Vagina (tissue), 2 donors: ENCODE measurements at places on chromosomes 1 and 21.

DNA sequence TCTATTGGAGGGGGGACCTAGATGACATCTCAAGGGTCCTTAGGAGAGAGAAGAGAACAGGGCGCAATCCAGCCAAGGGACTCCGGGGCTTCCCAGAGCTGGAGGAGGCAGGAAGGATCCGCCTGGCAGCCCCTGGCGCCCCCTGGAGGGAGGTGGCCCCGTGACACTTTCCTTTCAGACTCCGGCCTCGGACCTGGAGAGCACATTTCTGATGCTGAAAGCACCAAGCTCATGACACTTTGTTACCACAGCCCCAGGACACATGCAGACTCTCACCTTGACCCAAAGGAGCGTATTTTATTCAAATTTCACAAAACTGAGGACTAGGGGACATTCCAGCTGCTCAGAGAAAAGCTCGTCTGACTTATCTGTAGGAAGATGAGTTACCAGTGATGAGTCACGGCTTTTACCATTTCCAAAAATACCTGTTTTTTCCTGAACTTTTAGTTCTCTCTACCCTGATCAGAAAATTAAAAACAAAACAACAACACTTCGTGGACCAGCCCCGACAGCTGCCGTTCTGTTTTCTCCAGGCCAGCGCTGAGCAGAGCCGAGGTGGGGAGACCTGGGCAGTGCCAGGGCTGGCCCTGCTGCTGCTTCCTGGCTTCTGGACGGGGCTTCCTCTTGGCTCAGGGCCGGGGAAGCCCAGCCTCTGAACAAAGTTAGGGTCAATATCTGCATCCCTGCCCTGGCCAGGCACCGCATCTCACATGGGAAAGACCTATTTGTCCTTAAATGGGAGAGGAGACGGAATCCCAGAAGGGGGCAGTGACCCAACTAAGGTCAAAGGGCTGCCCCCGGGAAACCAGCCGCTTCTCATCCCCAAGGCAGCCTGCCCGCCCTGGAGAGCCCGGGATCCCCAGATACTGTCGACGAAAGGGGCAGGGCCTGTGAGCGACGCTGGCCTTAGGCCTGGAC lies 21.6 kb upstream of the POFUT2 start:
- DNase-seq = no peak

DNA sequence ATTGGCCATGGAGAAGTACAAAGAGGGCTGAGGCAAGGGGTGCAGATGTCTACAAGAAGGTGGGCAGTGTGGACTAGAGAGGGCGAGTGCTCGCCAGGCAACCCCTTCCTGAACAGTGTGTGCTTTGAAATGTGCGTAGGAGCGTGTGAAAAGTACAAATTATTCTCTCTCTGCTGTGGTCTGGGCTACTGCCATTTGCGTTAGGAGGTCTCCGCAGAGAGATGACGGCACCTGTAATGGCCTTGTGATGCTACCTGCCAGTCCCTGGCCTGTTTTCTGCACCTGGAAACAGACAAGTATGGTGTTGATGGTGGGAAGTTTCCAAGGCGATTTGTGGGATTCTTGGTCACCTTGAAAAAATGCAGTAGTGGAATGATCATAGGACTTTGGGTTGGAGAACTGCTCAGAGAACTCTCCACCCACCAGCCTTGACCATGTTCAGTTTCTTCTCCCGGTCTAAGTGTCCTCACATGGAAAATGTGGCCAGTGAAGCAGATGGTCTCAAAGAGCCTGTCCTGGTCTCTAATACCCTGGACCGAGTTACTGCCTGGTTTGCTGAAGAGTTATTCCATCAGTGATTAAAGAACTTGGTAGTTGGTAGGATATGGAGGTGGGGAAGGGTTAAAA lies 74.5 kb downstream of the MRPS6 start:
- DNase-seq = no peak

- DNase-seq = no peak
These were observed 6.5 kb downstream of the TDRKH start for GRCh38 chr1:151783796-151784195.

DNA sequence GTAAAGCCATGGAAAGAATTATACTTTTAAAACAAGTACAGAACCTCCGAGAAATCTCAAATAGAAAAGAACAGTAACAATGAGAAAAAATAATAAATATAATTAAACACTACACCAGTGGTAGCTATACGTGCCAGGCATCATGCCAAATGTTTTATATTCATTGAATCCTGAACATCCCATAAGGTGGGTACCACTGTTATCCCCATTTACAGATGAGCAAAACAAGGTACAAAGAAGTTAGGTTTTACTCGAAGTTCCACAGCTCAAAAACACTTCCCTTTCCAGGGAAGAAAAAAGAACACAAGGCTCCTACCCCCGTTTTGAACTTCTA lies 33.4 kb downstream of the JAK1 start:
- DNase-seq = no peak

DNA sequence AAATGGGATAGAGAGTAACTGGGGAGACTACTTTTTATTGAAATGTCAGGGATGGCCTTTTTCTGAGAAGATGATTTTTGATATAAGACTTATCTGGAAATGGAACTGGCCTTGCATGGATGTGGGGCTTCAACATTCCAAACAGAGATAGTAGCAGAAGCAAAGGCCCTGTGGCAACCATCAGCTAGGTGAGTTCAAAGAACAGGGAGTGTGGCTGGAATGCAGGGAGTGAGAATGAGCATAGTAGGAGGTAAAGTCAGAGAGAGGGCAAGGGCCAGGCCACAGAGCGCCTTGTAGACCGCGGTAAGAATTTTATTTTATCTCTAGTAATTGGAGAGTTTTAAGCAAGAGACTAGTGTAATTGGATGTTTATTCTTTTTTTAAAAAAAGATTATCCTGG lies 227.0 kb upstream of the B3GALT2 start:
- no peak for DNase-seq

- no peak for DNase-seq
These were observed 8.8 kb downstream of the NOL9 start for GRCh38 chr1:6545276-6546112.

DNA sequence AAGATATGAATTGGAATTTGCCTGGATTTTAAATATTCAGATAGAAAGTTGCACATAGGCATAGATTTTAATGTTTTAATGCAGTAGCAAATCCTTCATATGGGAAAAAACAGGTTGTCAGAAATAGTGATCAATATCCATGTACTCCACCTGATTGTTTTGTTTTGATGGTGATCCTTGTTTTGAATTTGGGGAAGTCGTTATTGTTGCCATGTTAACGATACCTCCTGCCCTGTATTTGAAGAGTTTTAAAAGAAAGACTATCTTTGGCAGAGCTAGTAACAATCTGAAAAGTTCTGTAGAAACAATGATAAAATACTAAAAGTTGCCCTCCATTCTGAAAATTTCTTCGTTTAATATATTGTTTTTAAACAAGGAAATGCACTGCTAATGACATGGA lies 1.1 kb downstream of the CEP350 start:
- DNase-seq = no peak

DNA sequence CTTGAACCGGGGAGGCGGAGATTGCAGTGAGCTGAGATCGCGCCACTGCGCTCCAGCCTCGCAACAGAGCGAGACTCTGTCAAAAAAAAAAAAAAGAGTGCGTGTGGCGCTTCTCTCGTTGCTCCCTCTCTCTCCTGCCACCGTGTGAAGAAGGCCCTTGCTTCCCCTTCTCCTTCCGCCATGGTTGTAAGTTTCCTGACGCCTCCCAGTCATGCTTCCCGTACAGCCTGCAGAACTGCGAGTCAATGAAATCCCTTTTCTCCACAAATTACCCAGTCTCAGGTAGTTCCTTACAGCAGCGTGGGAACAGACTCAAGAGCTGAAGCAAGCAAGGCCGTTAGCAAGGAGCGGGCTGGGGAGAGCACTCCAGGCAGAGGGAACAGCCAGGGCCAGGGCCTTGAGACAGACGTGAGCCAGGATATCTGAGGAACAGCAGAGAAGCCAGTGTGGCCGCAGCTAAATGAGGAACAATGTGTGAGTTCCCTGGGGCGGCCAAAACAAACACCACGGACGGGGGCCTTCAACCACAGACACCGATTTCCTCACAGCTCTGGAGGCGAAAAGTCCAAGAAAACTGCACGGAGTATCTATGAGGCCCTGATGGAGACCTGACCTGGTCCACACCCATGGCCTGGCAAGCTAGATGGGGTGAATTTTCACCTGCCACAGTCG lies 54.2 kb upstream of the ETS2 start:
- DNase-seq = no peak

- DNase-seq = no peak
These were observed 367.6 kb downstream of the HLX start for GRCh38 chr1:221246628-221247415.

- no peak for DNase-seq
These were observed 16.0 kb upstream of the PDE9A start for GRCh38 chr21:42637267-42638041.

- no peak for DNase-seq
These were observed 495 bp upstream of the NTRK1 start for GRCh38 chr1:156860113-156860627.

GRCh38 chr21:42425591-42425990 lies 21.9 kb downstream of the UBASH3A start:
- DNase-seq = no peak

DNA sequence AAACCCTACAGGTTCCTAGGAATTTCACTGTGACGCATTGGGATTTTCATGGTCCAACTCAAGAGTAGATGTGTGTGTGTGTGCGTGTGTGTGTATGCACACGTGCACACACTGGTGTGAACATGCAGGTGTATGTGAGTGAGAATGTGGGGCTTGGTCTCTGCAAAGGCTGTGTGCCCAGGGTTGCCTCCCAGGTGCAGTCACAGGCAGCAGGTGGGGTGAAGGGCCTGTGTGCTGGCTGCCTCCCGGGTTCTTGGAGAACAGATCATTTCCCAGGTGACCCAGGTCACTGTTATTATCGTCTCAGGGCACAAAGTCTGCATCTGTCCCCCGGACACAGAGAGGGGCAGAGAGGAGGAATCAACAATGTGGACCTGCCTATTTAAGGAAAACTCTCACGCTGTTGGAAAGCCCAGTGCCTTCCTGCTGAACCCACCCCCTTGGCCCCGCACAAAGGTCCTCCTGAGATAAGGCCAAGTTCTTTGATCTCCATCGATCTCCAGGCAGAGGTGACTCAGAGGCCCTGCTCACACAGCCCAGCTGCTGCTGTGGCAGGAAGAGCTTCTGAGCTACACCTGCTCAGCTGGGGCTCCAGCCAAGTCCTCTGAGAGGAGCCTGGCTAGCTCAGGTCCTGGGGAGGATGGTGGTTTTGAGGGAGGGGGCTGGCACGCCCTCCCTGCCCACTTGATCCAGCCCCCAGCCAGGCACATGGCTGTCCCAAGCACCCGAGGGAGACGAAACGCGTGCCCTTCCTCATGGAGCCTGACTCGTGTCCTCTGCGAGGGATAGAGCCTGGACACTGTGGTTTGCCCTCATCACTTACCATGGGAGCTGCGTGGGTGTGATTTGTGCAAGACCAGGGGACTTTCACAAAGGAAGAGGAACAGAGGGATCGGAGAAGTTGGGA lies 134.0 kb upstream of the ARHGEF16 start:
- DNase-seq = no peak

DNA sequence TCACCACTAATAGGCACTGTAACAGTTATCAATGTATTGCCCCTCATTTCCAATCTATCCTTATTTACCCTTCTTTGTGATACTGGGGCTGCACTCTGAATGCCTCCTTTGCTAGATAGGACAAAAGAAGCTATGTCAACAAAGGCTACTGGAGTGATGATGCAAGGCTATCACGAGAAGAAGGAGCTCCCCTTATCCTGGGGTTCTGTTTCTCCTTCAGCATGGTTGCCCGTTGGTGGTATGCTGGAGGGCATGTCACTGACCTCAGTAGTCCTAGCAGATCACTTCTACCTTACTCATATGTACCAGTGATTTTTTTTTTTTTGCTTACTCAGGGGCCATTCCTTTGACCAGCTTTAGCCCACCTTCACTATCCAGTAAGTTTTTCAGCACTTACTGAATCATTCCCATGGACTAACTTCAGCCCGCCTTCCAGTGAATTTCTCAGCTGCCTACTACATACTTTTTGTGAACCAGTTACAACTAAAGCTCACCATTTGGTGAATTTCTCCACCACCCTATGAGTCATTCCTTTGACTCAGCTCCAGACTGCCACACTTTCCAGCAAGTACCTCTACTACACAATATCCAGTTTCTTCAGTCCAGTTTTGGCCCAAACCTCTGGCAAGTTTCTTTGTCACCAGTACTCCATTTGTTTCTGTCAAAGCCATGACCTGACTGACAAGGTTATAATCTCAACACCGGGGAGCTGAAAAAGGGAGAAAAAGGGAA lies 944.5 kb downstream of the KCNT2 start:
- DNase-seq = no peak

DNA sequence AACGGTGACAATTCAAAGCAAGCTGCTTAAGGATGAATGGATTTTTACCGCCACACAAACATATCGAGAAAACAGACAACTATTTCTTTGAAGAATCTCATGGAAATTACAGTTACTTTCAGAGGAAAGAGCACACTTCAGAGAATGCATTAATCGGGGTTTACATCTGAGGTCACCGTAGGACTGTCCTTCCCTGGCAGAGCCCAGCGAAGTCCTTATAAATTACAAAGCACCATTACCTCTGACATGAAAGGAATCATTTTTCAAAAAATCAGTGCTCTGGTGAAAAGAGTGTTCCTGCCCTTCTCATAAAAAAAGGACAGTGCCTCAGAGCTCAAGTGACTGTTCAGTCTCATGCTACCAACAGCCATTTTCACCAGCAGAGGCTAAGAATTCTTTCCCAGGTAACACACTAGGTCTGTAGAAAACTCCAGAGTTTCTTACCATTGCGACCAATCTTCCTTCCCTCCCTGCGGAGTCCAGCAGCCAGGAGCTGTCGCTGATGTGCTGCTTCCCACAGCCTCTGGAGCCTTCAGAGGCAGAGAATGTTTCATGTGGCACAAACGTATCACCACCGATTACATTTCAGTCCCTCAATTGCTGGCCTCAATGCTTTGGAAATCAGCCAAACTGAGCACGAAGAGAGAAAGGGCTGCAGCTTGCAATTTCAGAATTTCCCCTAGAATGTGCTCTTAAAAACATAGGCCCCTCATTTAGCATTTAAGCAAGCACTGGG lies 75.4 kb downstream of the PLD5 start:
- DNase-seq = no peak

GRCh38 chr1:248288391-248288790 lies 10.6 kb upstream of the OR2T33 start:
- DNase-seq = no peak

- no peak for DNase-seq
These were observed 1222.1 kb upstream of the NCAM2 start for GRCh38 chr21:19776076-19776475.

- DNase-seq = no peak
These were observed 4.3 kb downstream of the COA7 start for GRCh38 chr1:52693843-52694242.

GRCh38 chr1:205068001-205068400 lies 16.3 kb downstream of the TMEM81 start:
- no peak for DNase-seq
